WTC11 (cell line): ENCODE measurements at places on chromosomes 2 and 18.

DNA sequence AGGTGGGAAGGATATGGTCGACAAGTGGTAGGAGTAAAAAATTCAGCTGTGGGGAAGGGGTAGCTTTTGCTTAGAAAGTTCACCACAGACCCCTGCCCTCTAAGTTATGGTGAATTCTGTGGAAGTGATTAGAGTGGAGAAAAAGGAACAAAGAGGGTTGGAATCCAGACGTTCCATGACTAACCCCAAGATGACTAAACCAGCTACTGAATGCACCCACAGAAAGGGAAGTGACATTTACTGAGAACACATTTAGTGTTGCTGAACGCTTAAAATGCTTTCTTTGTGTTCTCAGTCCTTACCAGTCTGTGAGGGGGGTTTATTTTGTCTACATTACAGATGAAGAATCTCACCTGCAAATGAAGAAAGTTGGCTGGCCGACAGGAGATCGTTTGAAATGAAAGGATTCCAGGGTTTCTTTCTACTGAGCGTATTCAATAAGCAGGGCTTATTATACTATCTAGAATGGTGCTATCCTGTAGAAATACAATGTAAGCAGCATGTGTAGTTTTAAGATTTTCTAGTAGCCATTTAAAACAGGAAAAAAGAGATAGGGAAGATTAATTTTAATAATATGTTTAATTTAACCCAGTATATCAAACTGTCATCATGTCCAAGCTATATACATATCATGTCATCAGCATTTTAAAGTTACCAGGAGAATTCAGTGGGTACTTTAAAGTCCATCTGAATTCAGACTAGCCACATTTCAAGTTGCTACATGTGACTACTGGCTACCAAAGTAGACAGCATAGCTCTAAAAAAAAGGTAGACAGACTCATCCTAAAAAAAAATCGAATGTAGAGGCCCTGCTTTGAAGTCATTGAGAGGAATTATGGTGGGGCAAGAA lies 60.1 kb downstream of the LIMS1 start:
- DNase-seq, result no peak

- no peak for DNase-seq
These were observed 66.7 kb upstream of the SH3RF3 start for GRCh38 chr2:109062145-109062858.

GRCh38 chr2:9538000-9538507 lies 17.6 kb downstream of the ADAM17 start:
- no peak for DNase-seq

GRCh38 chr2:162749994-162750393 lies 88.6 kb downstream of the KCNH7 start:
- no peak for DNase-seq

- DNase-seq, result no peak
These were observed 166.6 kb upstream of the HNMT start for GRCh38 chr2:137797641-137798040.

DNA sequence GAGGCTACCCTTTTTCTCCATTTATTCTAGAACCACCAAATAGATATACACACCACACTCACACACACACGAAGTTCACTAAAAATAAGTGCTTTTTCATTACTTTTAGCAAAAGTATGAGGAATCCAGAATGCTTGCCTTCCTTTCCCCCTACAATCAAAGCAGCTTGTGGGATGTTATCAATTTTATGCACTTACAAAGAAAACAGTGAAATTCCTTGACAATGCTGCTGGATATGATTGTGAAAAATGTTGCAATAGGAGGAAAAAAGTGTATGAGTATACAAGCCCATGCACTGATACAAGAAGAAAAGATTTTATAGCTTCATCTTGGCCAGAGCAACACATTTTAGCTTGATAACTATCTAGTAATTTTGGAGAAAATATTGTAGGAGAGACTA lies 269.2 kb downstream of the XIRP2 start:
- DNase-seq, result no peak

DNA sequence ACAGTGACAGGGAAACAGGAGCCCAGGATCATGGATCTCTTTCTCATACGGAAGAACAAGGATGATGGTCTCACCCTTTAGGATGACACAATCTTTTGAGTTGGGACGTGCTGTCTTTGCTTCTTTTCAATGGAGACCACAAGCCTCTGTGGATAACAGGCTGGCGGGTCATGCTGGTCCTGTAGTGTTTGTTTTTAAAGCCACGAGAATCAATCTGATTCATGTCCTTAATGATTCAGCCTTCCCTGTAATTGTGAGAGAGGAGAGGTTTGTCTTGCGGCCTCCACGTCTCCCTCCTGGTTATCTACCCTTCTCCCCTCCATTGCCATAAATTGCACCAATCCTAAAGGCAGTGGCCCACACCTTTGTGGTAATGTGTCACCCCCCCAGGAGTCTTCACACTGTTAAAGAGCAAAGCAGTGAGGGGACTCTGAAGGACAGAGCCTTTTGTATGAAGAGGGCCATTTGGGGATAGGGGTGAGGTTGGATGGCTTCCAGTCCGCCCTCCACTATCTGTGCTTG lies 87.7 kb upstream of the TGFA start:
- no peak for DNase-seq

GRCh38 chr2:63537306-63537705 lies 51.0 kb downstream of the WDPCP start:
- DNase-seq, result no peak

- DNase-seq, result no peak
These were observed 1984.9 kb upstream of the LRRTM1 start for GRCh38 chr2:82289446-82289845.

- DNase-seq, result no peak
These were observed 39.6 kb downstream of the SCN3A start for GRCh38 chr2:165164201-165164600.
